ENCODE measurements at places on chromosomes 1 and 21.
A peak's percentile ranks its signal among the peaks of the same experiment; 100 is the strongest.

- no peak for DNase-seq
Measured at GRCh38 chr1:74470251-74470650, 42.2 kb downstream of the LRRC53 start.

GRCh38 chr1:1351511-1352427, 2.6 kb upstream of the DVL1 start:
- DNase-seq = peak; percentile 83

DNA sequence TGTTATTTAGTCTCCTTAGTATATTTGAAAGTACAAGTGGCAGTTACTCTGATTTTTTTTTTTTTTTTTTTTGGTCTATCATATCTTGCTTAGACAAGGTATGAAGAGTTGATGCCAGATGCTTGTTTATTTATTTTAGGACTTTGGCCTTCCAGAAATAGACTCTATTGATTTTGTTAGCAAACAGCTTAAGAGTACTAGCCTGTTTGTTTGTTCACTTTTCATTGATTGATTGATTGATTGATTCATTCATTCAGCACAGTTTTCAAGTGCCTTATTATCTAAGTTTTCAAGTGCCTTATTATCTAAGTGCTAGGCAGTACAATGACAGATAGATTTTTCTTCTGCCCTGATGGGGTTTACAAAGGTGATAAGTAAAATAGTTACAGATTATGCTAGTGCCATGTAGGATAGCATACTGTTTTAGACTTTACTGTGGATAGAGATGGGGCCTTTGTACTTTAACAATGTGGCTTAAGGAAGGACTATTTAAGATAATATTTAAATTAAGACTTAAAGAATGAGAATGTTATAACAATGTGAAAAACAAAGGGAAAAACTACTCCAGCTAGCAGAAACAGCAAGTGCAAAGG, 50.5 kb downstream of the MTF2 start:
- DNase-seq = no peak

DNA sequence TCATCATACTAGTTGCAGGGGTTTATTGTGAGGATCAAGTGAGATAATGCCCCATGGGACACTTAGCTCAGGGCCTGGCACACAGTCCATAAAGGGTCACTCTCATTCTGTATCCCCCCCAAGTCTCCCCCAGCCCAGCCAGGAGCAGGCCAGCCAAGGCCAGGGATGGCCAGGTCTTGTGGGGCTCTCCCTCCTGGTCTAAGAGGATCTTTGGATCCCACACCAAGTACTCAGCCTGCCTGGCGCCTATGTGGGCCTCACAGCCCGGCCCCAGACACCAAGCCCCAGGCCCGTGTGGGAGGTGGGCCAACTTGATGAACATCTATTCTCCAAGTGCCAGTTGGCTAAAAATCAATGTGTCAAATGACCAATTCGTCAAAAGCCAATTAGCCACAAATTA, 117.8 kb downstream of the GLIS1 start:
- DNase-seq = no peak

GRCh38 chr1:23601968-23602876, 42.9 kb upstream of the ID3 start:
- no peak for DNase-seq

DNA sequence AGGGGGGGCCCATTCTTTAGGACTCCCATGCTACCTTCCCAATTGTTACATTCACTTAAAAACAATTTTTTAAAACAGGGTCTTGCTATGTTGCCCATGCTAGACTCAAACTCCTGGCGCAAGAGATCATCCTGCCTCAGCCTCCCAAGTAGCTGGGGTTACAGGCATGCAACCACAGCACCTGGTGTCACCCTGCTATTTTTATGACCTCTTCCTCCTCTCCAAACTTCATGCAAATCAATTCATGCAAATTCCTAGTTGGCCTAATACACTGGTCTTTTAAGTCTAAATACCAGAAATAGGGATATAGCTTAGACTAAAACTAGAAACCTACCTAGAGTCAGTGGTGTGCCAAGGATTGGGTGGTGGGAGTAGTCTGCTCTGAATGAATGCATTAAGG, 30.1 kb downstream of the CDKN2C start:
- DNase-seq = no peak

- DNase-seq = no peak
Measured at GRCh38 chr21:28773036-28773435, 219.6 kb downstream of the LTN1 start.

GRCh38 chr1:54879872-54880271, 7.1 kb downstream of the DHCR24 start:
- DNase-seq = no peak

DNA sequence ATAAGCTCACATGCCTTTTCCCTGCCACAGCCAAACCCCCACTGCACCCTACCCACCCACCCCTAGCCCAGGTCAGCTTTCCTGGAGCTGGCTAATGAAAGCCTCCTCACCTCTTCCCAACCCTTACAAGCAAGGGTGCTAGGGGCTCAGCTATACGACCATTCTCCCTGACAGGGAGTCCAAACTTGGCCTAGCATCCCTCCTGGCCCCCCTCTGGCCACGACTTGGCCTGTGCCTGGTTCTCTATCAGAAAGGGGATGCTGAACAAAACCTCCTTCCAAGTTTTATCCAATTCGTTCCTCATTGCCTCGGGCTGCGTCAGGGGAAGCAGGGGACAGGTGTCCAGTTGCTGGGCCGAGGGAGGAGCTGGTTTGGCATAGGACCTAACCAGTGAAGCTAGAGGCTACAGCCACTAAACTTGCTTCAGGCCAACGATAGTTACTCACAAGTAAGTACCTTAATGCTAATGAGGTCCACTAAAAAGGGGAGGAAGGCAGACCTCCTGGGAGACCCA, 8.6 kb downstream of the TMEM81 start:
- DNase-seq = no peak

DNA sequence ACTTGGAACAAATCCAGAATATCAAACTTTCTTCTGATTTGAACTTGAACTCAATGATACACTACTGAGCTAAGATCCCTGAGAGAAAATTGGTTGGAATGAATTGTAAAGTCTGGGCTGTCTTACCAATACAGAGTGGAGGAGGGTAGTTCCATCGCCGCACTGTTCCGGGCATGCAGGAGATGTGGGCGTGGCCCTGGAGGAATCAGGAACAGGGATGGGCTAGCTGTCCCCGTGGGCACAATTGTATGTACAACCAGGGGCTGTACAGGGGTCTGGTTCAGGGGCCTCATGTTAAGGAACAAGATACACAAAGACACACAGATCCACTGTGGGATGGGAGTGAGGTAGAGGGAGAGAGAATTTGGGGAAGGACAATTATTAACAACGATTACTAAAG, 144.3 kb downstream of the ZSCAN20 start:
- no peak for DNase-seq
